ENCODE measurements at places on chromosomes 3 and 15.

- DNase-seq = no peak
Measured at GRCh38 chr3:86451749-86452148, 539.2 kb downstream of the VGLL3 start.

DNA sequence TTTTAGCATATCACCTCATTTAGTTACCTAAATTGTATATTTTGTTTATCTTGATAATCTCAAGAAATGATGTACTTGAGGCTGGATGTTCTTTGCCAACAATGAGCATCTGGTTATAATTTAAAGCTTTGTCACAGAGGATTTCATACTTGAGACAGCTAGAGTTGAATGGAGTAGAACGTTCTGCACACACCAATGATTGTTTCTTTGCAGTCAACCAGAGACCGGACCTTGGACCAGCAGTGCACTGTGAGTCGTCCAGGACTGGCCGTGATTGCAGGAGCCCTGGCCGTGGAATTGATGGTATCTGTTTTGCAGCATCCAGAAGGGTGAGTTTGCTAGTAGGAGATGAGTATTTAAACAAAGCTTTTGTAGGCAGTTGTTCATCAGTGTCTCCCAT is 90.4 kb downstream of the ATG7 start:
- DNase-seq = no peak

DNA sequence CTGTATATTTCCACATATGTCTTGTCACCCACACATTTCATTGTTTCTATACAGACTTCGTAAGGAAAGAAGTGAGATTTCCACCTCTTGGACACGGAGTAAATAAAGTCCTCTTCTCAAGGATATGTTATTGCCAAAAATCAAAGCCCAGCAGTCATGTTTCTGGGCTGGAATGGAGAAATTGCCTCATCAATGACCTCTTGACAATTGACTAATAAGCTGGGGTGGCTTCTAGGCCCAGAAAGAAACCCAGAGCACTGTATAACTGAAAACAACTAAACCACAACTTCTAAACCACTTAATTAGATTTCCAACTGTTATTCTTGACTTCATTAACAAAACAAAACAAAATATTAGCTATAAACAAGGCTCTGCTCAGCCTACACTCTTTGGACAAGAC is 56.4 kb upstream of the SLC24A5 start:
- no peak for DNase-seq

DNA sequence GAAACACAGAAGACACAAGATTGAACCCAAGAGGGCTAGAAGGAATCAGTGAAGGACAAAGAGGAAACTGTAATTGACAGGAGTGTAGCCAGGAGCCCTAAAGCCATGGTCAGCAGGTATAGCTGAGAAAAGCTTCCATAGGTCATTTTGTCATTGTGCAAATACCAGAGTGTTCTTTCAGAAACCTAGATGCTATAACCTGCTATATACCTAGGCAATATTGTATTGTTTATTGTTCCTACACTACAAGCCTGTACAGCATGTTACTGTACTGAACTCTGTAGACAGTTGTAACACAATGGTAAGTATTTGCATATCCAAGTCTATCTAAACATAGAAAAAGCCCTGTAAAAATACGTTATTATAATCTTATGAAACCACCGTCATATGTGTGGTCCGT is 119.3 kb upstream of the LRRFIP2 start:
- no peak for DNase-seq

- no peak for DNase-seq
Measured at GRCh38 chr3:162224746-162225145, 728.1 kb downstream of the OTOL1 start.

- DNase-seq = no peak
Measured at GRCh38 chr15:45319472-45320214, 58.7 kb downstream of the GATM start.

DNA sequence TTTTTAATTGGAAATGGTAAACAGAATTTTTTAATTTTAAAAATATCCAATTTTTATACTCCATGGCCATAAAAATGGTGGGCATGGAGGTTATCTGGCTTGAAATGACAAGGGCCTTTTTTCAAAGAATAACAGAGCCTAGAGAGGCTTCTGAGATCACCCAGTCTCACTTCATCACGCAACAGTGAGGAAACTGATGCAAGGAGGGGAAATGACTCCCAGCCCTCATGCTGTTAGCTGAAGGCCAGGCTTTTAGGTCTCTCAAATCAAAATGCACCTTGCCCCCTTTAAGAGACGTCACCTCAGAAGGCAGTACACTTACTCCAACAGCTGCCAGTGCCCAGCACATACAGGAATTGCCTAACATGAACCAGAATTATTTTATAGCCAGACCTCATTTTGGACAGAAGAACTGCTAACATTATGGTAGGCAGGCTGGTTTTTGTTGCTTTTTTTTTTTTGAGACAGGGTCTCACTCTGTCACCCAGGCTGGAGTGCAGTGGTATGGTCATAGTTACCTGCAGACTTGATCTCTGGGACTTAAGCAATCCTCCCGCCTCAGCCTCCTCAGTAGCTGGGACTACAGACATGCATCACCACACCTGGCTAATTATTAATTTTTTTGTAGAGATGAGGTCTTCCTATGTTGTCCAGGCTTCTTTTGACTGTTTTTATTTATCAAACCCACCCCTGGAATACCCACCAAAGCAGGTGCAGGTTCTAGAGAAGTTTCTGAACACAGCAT is 9.1 kb downstream of the RAB43 start:
- no peak for DNase-seq

- DNase-seq = no peak
Measured at GRCh38 chr3:32120471-32120870, 14.1 kb downstream of the GPD1L start.

- no peak for DNase-seq
Measured at GRCh38 chr15:85615930-85616329, 178.8 kb downstream of the KLHL25 start.

- DNase-seq = no peak
Measured at GRCh38 chr3:101976473-101976872, 127.2 kb downstream of the NFKBIZ start.

DNA sequence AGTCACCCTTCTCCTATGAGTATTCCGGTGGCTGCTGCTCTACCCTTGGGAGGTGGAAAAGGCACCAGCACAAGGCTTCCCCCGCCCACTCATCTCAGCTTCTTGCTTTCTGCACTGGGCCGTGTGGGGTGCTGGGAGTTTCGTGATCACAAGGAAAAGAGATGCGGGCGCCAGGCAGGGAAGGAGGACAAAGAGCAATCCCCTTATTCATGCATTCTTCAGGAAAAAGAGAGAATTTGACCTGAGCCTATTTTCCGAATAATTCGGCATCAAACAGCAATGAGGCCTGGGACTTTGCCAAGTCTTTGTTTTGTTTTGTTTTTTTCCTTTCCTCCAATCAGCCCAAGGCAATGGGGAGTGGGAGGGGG is 102.2 kb upstream of the LPP start:
- DNase-seq = no peak

GRCh38 chr3:64449026-64449425 is 223.8 kb upstream of the PRICKLE2 start:
- DNase-seq = no peak

GRCh38 chr3:142850395-142851023 is 38.4 kb downstream of the PCOLCE2 start:
- no peak for DNase-seq

DNA sequence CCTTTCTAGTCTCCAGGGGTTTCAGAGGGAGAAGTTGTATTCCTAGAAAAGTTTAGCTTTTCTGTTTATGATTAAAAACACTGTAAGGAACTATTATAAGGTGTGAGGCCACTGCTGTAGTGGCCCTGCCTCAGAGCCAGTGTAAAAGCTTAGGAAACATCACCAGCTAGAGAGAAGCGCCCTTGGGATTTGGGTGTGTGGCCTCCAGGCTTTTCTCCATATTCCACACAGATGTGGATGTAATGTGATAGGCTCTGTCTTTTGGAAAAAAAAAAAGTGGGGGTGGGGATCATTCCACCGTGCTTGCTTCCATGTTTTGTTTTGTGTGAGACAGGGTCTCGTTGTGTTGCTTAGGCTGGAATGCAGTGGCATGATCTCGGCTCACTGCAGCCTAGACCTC is 13.9 kb downstream of the SEC61A1 start:
- no peak for DNase-seq

DNA sequence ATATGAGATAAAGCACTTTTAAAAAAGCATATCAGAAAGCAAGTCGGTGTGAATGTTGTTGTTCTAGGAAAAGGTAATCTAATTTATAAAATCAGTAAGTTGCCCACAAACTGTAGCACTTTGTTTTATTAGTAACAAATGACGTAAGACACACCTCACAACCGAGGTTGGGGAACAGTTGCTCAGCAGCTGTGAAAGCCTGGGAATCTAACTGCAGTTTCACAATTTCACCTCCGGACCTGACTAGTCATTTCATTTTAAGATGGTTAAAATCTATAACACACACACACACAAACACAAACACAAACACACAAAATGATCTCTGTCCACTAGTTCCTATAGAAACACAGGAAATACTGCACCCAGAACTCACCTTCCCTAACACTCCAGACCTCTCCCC is 406.7 kb upstream of the NR2F2 start:
- no peak for DNase-seq

DNA sequence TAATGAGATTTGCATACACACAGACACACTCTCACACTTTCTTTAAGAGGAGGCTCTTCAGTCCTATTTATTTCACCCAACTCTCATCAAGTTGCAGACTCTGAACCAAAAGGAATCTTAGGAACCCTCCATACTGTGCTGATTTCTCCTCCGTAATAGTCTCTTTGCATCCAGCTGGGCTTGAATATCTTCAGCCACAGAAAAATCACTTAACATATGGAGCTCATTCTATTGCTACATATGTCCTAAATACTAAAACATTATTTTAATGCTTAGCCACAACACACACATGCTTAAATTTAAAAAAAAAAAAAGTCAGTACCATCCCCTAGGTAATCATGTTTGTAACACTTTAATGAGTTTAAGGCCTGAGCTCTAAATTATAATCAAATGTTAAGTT is 287.5 kb upstream of the CNTN6 start:
- DNase-seq = no peak

GRCh38 chr15:44811337-44811736 is 75.0 kb downstream of the TRIM69 start:
- no peak for DNase-seq

- DNase-seq = no peak
Measured at GRCh38 chr15:42826251-42826890, 89.4 kb upstream of the CDAN1 start.

DNA sequence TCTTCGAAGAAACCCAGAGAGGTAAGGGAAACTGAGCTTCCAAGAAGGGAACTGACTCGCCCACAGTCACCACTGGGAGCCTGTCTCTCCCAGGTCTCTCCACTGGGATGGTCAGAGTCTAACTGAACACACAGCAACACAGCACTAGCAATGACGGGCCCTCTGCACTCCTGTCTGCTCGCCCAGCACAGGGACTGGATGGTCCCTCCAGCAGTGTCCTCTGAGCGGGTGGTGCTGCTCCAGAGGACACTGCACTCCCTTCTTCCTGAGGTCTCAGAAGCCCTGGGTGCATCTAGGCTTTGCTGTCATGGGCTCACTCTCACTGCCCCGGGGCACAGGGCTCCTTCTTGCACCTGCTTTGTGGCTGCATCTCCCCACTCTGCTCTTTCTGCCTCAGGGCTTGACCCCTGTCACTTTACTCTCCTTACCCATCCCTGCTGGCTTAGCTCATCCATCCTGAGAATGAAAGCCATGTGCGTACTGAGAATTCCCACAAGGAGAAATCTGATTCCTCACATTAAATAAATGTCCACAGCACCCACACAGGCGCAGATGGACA is 356.6 kb downstream of the GABRG3 start:
- no peak for DNase-seq
